Stimulated activated CD8-positive, alpha-beta memory T cell treated with anti-CD3 and anti-CD28 coated beads, Interleukin-4, amount 100 ng/mL, for 1 hour (primary cell): ENCODE measurements at places on chromosomes 13 and 19.

DNA sequence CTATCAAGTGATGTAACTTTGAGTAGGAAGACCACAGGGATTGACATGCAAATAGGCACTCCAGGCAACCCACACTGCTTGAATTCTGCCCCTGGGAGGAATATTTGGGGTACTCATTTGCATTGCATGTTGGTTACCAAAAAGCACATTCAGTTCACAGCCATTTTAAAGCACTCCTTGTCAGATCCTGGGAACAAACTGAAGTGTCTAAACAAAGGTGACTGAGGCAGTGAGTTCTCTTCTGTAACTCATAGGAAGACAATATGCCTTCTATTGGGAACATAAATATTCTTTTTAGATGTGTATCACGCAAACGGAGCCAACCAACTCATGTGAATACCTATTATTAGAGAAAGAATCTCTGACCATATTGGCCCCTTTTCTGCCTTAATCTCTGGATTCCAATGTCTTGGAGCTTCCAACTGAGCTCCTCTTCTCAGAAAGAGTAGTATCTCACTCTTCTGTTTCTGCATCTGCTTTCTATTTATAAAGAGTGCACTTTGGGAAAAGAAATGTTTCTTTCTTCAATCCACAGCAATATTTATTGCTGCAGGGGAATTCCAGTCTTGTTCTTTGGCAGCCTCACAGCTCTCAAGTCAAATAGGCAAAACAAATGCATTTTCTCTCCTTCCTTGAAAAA, 125.7 kb upstream of the NBEA start:
- no peak for DNase-seq

DNA sequence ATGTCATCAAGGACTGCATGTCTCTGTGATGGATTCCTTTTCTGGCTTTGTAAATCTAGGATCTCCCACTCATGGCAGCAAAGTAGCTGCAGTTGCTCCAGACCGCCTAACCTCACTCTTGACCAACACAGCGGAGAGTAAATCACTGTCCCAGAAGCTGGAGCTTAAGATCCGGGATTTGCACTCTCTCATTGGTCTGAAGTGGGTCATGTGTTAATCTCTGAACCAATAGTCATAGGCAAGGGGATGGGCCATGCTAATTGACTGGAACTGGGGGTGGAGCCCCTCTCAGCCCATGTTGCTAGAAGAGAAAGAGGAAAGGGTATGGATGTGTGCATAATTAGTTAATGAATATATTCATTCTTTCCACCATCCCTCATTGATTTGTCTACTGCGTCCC, 34.0 kb downstream of the VAV1 start:
- no peak for DNase-seq

- no peak for DNase-seq
Observed at GRCh38 chr13:21344662-21345176, 114.4 kb downstream of the ZDHHC20 start.

GRCh38 chr19:53646144-53646543, 14.3 kb downstream of the DPRX start:
- DNase-seq, result no peak

- DNase-seq, result no peak
Observed at GRCh38 chr13:52947921-52948373, 80.7 kb upstream of the OLFM4 start.

- no peak for DNase-seq
Observed at GRCh38 chr19:47542030-47542475, 27.2 kb upstream of the NAPA start.

DNA sequence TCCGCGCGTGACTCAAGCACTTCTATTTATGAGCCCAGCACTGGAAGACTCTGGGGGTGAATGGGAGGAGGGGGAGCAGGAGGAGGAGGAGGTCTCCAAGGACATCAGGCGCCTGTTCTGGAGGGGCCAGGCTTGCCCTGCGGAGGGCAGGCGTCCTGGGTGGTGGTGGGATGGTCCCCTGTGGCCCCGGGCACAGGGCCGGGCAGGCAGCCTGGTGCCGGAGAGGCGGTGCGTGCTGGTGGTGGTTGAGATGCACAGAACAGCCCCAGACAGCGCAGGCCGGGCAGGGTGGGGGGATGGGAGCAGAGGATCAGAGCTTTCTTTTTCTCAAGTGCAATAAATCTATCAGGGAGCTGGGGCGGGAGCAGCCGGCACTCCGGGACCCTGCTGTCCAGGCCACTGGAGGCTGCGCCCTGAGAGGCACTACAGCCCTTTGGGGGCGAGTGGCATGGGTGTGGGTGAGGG, 14.0 kb downstream of the NKPD1 start:
- no peak for DNase-seq

- DNase-seq, result no peak
Observed at GRCh38 chr13:113849981-113850721, 13.7 kb downstream of the GAS6 start.

GRCh38 chr19:10390652-10391286, 10.4 kb upstream of the TYK2 start:
- DNase-seq, result peak; percentile 38

GRCh38 chr13:42985312-42986175, 6.5 kb downstream of the EPSTI1 start:
- DNase-seq, result no peak

DNA sequence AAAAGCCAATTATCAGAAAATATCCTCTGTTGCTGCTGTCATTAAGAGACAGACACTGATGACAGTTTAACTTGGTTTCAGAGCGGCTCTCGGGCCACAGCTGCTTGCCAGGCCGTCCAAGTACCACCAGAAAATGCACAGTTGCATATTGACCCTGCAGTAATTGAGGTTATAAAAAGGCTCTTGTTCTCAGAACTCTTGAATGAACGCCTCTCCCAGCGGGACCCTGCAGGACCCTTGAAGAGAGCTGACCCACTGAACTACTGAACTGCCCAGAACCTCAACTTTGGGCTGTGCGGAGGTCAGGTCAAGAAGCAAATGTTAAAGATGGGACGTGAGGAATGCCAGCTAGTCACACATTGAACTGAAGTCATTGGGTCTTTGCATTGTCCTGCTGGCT, 1559.0 kb upstream of the SLC10A2 start:
- no peak for DNase-seq

- no peak for DNase-seq
Observed at GRCh38 chr13:107023335-107023734, 455.4 kb upstream of the ARGLU1 start.

DNA sequence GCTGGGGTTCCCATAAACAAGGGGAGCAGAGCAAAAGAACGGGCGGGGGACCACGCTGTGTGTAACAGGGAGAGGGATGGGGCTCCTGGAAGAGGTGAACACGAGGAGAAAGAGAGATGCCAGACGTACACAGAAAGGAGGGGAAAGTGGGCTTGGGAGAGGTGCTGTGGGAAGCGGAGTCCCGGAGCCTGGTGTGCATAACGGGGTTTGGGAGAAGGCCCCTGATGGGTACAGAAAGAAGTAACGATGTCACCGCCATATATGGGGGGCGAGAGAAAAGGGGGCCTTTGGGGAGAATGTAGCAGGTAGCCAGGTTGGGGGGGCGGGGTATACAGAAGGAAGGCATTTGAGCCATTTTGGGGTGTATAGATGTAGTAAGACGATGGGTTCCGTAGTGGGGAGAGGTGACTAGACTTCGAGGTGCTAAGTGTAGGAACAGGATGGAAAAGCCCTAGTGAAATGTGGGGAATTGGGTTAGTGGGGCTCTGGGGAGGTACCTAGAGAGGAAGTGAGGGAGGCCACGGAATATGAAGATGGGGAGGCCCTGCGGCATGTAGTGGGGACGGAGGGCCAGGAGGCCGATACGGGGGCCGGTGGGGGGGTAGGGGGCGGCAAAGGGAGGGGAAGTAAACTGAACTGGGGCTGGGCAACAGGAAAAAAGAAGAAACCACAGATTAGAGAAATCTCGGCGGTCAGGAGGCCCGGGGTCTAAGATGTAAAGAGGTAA, 787 bp downstream of the ZNF580 start:
- no peak for DNase-seq

GRCh38 chr13:35976126-35976525, 155.1 kb downstream of the DCLK1 start:
- DNase-seq, result no peak

- DNase-seq, result no peak
Observed at GRCh38 chr19:591099-591958, 1.6 kb downstream of the HCN2 start.

- no peak for DNase-seq
Observed at GRCh38 chr19:2952953-2953481, 8.2 kb upstream of the ZNF77 start.

- DNase-seq, result no peak
Observed at GRCh38 chr13:23667750-23668149, 97.5 kb downstream of the TNFRSF19 start.

- no peak for DNase-seq
Observed at GRCh38 chr13:106507560-106508274, 27.7 kb downstream of the EFNB2 start.

DNA sequence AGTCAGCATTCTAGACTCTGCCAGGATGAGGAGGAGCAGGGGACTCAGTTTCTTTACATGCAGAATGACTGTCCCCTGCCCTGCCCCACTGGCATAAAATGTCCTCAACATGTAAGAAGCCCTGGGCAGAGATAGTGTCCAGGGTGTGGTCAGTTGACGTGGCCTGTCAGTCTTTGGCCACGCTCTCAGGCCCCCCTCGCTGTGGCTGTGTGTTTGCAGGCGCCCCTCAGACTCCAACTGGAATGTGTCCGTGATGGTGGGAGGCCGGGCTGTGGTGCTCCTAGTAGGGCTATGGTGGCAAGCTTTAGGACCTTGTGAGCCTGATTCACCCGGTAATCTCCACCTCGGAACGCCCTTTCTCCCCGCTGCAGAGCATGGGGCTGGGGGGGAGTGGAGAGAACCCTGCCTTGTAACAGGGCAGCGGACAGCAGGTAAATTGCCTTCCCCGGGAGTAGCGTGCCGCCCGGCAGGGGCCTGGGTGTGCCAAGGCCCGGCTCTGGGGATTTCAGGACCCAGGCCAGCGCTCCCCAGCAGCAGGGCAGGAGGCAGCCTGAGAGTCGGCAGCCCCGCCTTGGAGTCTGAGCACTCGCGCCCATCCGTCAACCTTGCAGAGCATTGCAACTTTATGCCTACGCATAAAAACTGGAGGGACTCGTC, 62.3 kb downstream of the CHST8 start:
- no peak for DNase-seq

- DNase-seq, result no peak
Observed at GRCh38 chr19:42177686-42178019, 39.8 kb downstream of the DEDD2 start.

- DNase-seq, result no peak
Observed at GRCh38 chr19:49596954-49597702, 6.1 kb downstream of the PRR12 start.

- no peak for DNase-seq
Observed at GRCh38 chr13:33639626-33640080, 178.3 kb upstream of the RFC3 start.

- DNase-seq, result no peak
Observed at GRCh38 chr13:28413999-28414398, 80.9 kb downstream of the FLT1 start.

DNA sequence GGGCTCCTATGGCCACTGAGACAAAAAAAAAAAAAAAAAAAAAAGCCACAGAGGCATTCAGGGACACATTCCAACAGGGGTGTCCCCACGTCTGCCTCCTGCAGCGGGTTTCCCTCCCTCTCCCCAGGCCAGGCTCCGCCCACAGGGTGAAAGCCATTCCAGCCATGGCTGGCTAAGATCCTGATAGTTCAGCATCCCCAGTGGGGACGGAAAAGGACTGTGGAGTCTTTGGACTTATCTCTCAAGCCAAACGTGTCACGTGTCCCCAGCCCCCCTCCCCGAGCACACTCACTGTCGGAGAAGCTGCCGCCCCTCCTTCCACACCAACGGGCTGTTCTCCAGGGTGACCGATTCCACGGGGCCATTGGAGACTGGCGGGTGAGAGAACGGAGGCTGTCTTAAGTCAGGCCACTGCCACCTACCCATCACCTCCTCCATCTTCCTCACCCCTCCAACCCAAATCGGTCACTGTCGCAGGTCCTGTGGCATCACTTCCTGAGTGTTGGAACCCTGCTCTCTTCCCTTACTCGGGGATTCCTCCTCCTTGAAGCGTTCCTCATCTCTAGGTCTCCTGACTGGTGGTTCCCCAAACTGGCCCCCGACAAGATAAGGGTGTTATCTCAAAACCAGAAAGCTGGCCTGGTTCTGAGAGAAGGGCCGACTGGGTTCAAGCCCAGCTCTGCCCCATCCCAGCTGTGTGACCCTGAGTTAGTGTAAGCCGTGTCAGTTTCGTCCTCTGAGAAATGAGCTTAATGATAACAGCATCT, 9.1 kb upstream of the FKRP start:
- DNase-seq, result no peak

- DNase-seq, result no peak
Observed at GRCh38 chr13:76271728-76272232, 614.4 kb downstream of the KCTD12 start.

DNA sequence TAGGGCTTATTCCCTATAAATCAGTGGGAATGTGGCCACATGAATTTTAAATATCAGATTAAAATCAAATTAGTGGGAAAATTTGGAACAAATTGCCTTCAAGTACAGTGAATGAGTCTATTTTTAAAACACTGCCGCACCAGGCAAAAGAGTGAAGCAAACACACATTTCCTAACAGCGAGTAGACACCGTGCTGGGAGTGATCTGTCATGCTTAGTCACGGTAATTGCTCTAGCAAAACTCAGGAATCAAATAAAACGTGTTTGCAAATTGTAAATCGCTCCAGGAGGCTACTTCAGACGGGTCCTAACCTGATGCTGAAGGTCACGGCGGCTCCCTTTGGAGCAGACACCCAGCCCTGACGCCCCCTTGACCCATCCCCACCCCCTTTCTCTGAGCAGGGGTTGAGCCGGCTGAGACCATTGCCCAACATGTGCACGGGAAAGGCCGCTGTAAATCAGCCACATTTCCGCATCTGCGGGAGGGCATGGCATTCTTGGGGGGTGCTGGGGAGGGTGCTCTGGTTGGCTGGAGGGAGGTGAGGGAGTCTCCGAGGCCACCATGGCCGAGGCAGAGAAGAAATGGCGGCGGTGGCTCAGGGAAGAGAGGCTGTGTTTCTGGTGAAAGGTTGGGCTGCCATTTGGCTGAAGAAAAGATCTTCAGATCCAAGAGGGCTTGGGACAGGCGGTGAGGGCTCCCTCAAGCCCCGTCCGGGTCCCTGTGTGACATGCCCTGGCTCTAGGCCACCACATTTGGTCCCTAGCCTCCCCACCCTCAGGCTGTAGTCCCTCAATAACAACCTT, 8.9 kb downstream of the CEBPA start:
- DNase-seq, result no peak

DNA sequence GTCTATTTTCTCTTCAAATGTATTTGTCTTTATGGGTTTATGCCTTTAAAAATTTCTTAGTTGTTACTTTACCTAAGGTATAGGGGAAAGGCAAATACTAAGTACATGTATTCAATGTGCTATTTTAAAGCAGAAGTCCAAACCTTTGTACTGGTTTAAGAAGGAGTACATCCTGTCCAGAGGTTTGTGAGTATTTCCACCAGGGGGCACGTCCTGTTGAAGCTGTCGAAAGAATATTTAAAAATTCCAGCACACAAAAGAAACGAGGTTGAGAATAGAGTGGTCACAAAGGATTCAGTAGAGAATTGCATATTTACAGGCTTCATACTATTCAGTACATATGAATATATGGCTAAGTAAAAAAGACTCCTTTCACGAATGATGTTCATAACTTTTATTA, 59.8 kb downstream of the URI1 start:
- no peak for DNase-seq

GRCh38 chr13:76816394-76816793, 69.8 kb downstream of the KCTD12 start:
- DNase-seq, result no peak
